Kidney epithelial cell (primary cell): ENCODE measurements at places on chromosomes 6 and 20. TPM values are rescaled to one million over a fixed set of nuclear protein-coding genes. Genes with fewer than 3 reads are reported as not detected.

DNA sequence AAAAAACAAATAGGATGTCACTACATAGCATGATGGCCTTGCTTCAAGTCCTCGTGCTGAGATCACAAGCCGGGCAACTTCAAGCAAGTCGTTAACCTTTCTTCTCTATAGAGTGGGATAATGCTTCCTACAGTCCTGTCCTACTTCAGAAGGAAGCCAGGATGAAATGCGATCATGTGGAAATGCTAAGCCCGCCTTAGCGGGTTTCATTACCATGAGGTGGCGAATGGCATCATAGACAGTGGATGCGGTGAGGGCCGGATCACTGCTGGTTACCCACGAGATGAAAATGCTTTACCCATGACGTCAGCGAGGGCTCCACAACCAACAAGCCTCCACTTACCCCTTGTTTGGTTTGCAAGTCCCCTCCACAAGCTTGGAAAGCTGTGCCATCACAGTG is 206.4 kb downstream of the TBXT start:
- no peak for DNase-seq

GRCh38 chr6:35487658-35488516 is 9.0 kb downstream of the TEAD3 start:
- DNase-seq, result no peak

- DNase-seq, result no peak
These were observed 1.2 kb downstream of the NAA20 start for GRCh38 chr20:20018366-20018765.

DNA sequence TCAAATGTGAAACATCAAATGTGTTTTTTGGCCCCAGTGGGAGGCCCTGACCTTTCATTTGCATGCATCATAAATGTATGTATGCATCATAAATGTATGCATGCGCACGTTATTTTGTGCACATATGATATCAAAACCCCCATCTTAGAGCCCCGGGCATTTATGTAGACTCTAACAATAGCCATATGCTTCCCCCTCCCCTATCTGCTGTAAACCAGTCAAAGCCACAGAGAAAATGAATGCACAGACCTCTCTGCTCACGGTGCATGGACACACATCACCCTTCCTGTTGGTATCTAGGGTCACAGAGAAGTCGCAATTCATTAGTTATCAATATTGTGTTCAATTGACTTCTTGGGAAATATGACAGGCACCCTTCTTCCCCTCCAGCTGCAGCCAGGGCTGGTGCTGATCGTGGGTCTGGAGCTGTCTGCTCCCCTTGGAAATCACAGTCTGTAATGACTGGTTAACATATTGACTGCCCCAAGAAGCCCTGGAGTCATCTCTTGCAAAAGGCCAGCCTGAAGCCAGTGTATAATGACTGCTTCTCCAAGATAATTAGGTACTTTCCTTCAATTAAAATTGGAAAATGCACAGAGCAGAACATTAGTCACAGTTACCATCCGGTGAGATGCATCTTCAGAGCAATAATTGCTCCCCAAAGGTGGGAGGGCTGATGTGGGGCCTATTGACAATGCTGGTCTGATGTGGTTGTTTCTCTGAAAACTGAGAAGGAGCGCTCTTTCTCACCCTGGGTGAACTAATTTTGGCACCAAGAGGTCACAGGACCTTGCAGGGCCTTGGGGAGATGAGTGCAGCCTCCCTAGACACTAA is 532.2 kb downstream of the CDH26 start:
- no peak for DNase-seq

The MRAP2 gene
- total RNA-seq, result not detected in 2 replicates

DNA sequence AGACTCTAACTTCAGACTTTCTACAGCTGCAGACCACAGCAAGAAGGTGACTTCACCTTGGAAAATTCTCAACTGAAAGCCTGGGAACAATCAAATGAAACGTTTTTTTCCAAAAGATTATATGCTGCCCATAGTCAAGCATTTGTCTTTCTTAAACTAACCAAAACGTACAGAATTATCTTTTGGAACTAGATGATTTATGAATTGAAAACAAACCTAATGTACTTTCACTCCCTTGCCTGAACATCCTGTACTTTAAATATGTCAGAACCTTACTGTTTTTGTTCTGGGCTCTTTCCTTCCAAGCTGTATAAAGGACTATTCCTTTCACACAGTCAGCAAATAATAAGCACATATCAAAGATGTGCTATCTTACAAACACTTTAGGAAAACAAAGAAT is 62.4 kb upstream of the TNFAIP3 start:
- DNase-seq, result no peak

GRCh38 chr6:134398453-134398852 is 80.5 kb upstream of the SGK1 start:
- no peak for DNase-seq

- DNase-seq, result peak; percentile 25
These were observed 94.8 kb upstream of the CNKSR3 start for GRCh38 chr6:154605178-154605881.

The SLC2A10 gene
- total RNA-seq, result 11.9 and 13.3 TPM in 2 replicates

DNA sequence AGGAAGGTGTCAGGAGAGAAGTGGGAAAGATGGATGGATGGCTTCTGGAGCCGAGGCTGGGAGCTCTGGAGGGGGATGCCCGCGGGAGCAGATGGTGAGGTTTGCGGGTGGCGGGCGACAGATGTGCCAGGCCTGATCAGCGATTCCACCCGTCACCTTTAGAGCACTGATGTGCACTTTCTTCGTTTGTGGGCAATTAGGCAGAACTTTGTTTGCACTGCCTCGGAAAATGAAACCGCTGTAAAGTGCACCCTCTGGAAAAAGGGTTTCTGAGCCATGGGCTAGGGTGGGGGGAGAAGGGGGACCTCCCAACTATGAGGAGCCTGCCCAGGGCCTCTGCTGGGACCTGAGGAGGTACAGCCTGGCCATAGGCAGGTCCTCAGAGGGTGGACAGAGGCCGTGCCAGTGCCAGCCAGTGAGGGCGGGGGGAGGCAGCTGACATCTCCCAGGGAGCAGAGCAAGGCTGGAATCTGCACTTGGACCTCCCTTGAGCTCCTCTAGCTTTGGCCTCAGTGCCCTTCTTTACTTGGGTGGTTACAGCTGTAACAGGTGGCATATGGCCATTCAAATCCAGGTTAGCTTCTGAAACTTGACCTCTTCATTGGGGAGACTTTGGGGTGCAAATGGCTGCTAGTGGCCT is 58.7 kb downstream of the CD40 start:
- DNase-seq, result no peak

The KCNK5 gene
- 2.1 and 2.3 TPM in 2 replicates for total RNA-seq

DNA sequence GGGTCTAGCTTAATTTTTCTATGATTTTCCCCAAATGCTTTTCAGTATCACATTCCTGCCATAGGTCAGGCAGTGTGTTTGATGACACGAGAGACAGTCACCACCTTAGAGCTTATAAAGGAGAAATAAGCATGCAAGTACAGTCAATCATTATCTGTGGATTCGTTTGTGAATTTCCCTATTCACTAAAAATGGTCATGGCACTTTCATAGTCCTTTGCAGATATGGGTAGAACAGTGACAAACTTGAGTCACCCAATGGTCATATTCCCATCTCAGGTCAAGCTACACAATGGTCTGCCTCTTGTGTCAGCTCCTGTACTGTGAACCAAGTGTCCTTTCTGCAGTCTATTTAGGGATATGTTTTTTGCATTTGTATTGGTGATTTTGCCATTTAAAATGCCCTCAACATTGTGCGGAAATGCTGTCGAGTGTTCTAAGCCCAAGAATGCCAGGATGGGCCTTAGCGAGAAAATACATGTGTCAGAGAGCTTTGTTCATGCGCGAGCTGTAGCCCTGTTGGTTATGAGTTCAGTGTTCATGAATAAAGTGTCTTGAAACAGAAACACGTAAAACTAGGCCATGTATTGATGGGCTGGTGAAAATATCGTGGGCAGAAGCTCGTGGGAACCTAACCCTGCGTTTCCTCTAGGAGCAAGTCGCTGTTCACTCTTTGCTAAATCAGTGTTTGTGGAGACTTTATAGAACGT is 19.8 kb downstream of the SUMO4 start:
- DNase-seq, result no peak

DNA sequence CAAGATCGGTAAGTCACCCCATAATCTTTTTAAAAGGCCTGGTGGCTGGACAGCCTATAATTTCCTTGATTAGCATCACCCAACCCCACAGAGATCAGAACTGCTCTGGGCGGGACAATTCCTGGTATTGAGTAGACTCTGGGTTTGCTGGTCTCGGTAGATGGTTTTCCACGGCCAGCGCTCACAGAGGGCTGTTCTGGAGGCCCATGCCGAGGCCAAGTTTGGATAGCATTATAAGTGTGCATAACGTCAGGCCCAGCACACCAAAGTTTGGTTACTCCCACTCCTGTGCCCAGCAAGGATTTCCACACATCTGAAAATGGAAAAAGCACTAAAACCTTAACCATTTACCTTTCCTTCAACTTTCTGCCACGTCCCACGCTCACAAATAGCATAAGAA is 104.7 kb upstream of the RREB1 start:
- no peak for DNase-seq

DNA sequence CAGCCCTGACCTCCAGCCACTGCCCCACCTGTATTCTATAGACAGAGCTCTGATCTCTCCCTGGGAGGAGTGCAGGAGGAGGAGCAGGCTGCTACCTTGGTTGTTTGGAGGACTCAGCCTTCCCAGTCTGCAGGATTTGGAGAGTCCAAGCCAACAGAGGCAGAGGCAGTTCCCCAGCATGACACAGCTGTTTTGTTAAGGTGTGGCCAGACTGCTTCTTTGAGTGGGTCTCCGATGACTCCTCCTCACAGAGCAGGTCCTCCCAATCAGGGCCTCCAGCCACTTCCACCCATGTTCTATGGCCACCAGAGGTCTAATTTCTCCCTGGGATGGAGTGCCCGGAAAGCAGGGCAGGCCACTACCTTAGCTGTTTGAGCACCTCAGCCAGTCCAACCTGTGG is 203.5 kb downstream of the HACE1 start:
- no peak for DNase-seq

- no peak for DNase-seq
These were observed 23.6 kb downstream of the IL17A start for GRCh38 chr6:52209770-52210169.

The CST7 gene
- not detected in 2 replicates for total RNA-seq
